ENCODE measurements at places on chromosomes 6 and 20. TPM values are rescaled to one million over a fixed set of nuclear protein-coding genes. Genes with fewer than 3 reads are reported as not detected.
A peak's percentile ranks its signal among the peaks of the same experiment; 100 is the strongest.

- DNase-seq = peak; percentile 45
These were observed 259.6 kb upstream of the PLCB4 start for GRCh38 chr20:8809107-8809953.

- DNase-seq = no peak
These were observed 17.0 kb downstream of the NCR2 start for GRCh38 chr6:41352396-41352795.

DNA sequence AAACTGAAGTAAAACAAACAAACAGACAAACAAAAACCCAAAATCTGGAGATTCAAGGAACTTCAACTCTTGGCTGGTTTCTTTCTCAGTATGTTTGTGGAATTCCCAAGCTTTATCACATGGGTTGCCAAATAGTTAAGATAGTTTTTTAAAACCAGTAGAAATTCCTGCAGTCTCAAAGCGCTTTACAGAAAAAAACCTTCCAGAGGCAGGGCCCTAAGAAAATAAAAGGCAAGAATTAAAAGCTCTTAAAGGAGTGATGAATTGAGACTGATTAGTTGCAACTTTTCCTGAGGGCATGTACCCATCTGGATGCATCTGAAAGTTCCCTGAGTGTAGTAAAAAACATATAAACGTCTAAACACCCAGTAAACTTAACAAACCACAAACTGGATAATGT lies 25.9 kb upstream of the PTCHD4 start:
- no peak for DNase-seq

DNA sequence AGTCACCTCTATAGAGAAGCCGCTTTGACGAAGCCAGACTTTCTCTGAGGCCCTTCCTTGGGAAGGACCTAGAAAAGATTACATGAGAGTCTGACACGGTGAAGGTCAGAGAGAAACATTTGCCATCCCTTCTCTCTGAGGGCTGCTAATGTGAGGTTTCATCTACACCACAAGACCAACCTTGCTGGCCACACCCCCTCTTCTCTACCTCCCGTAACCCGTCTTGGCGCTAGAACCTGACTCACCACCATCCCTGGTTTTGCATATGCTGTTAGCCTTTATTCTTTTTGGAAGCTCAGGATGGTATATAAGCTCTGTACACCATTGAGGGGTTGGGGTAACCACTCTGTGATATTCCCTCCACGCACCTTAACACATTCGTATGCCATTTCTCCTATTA lies 63.6 kb downstream of the FOXF2 start:
- DNase-seq = no peak

DNA sequence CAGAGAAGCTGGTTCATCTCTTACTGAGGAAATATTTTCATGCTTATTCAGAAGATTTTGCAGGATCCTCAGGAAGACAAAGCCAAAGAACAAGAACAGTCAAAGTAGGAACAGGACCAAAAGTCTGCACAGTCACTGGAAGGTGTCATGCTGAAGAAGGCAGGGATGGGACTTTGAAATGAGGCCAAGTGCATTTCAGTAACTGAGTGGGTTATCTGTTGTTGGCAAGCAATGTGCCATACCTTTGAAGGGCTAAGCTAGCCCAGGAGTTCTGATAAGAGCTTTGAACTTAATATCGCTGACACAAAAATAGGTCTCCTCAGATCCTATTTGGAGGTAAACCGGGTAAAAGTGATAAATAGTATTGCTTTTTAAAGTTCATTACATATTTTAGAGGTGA lies 31.5 kb downstream of the SLC16A10 start:
- DNase-seq = no peak

The CLPSL2 gene
- total RNA-seq = not detected

DNA sequence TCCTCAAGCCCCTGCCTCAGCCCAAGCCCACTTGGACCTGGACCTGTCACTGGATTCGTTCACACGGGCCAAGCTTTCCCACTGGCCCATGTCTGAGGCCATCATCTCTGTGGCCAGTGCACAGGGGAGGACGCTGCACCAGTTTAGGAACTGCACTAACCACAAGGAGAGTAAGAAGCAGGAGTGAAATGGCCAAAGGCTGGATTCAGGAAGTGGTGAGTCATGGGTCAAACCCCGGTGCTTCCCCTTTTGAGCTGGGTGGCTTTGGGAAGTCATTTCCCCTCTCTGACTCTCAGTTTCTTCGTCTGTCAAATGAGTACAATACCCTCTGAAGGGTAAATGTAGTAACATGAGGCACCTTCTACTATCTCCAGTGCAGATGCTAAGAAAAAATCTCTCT lies 87.9 kb downstream of the CD40 start:
- no peak for DNase-seq

The DEFB124 gene
- total RNA-seq = not detected

DNA sequence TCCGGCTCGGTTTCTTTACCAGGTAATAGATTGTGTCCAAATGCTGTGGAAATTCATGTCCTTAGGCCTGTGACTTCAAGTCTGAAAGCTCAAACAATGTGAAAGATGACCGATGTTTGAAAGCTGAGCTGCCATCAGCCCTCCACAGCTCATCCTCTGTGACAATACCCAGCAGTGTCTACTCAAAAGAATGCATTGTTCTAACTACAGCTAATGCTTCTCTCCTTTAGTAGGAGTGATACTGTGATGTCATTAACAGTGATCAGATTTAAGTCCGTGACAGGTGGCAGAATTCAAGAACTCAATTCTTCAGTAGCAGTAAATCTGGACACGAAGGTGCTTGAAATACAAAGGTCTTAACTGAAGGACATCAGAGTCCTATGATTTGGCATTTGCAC lies 97.3 kb downstream of the RCAN2 start:
- DNase-seq = no peak

DNA sequence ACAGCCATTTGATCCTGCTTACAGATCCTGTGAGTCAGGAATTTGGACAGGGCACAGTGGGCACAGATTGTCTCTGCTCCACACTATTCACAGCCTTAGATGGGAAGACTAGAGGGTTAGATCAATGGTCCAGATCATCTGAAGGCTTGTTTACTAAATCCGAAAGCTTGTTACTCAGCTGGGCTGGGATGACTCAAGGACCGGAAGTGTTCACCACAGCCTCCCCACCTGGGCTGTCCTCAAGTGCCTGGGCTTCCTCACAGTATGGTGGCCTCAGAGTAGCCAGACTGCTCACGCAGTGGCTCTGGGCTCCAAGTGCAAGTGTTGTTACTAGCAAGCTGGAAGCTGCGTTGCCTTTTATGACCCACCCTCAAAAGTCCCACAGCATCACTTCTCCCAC lies 75.4 kb upstream of the INSM1 start:
- DNase-seq = no peak

DNA sequence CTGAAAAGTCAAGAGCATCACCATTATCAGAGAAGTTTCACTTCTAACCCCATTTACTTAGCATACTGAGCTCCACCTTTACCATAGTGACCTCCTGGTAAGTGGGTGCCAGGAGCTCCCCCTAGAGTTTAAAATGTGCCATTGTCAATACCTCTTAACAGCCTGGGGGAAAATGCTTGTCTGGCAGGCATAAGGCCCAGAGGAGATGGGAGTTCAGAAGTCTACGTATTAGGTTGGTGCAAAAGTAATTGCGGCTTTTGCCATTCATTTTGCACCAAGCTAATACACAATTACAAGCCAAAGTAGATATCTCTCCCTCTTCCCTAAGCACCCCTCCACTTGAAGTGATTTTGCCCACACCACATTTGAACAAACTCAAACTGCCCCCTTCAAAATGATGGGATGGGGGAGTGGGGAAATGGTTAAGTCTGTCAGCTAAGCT lies 919.0 kb downstream of the KIF16B start:
- DNase-seq = no peak

DNA sequence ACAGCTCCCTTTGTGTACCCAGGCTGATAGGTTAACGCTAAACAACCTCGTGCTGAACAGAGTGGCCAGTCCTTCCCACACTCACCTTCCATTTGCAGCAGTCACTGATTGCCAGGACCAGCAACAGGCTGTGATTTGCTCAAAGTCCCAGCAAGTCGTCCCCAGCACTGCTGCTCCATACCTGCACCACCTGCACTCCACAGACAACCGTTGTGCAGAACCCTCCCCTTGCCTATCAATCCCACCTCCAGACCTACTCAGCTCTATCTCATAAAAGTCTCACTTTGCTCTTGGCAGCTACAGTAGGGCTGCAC lies 43.1 kb upstream of the SCML4 start:
- DNase-seq = no peak

The CDH22 gene
- total RNA-seq = not detected

GRCh38 chr6:81609736-81610135 lies 142.7 kb downstream of the TENT5A start:
- DNase-seq = no peak

DNA sequence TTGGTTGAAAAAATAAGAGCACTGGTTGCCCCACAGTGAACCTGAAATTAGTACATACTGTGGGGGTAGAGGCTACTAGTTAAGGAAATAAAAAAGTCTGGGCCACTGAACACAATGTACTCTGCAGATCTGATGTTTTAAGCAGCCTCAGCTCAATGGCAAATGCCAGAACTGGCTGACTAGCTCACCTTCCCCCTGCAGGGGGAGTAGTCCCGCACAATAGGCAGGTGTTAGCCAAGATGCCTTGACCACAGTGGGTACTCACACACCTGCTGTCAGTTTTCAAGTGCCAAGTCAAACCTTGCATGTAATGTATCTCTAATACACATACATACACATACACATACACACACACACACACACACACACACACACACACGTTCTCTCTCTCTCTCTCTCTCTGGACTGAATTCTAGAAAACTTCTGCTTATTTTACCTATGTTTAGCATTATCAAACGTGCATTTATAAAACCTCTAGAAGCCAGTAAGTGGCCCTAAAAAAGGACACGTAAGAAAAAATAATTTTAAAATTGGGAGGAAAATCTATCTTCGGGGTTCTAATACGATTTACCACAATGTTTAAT lies 36.1 kb downstream of the GMDS start:
- no peak for DNase-seq

DNA sequence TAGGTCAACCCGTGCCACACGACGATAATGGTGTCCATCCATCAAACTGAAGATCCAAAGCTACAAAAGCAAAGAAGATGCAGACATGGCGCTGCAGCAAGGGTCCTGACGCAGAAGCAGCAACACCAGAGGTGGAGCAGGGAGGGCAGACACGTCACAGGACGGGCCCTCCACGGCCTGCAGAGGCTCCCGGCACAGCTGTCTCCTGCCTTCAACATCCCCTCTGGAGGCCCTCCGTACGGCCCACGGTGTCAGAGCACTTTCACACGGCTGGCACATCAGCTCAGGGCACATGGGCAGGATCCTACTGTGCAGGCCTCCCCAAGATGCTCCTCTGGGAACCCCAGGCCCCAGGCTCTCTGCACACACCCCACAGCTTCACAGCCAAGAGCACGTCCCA lies 37.6 kb downstream of the WDR27 start:
- DNase-seq = no peak

DNA sequence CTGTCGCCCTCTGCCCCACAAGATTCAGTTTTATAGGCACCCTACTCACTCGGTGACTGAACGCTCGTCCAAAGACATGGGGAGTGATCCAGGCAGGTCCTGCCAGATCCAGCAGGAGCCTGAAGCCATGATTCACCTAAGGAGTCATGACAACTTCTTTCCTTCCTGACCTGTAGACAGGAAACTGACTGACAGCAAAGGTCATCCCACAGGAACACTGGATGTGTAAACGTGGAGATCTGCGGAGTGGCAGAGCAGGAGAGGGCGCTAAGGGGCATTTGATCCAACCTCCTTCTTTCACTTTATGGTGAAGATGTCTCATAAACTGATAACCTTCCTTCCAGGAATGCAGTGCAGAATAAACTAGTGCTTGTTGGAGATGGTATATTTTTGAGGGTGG lies 192.2 kb downstream of the GJA10 start:
- DNase-seq = peak; percentile 19

DNA sequence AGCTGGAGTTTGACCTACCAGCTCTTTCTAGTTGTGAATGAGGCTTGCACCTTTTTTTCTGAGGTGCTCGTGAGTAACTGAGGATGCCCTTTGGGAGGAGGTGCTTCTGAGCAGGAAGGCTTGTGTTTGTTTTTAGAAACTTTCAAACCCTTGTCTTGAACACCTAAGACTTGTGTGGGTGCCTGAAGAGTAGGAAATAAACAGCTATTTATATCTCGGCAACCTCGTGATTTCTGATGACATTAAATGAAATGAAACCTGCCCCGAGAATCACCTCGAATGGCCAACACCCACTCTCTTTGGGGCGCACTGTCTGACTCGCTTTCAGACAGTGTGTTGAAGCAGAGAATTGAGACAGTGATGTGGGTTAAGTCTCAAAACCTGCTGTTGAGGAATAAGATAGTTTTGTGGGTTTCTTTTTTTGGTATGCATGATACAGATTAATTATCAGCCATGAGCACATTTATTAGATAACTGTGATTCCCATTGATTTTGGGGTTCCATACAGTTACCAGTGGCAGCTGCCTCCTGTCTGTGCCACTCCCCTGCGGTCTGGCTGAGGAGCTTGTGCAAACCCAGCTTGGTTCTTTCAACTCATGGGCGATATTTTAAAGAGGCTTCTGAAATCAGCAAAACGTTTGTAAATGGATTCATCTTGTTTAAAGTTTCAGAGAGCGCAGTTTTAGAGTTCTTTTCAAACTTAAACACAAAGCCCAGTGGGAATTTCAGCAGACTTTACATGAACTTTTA lies 8.4 kb downstream of the IRF4 start:
- DNase-seq = no peak

GRCh38 chr20:62805155-62805710 lies 598 bp downstream of the OGFR start:
- DNase-seq = no peak

GRCh38 chr6:255041-255750 lies 37.1 kb upstream of the DUSP22 start:
- DNase-seq = no peak

The SLC16A10 gene
- total RNA-seq = 0.63 TPM

GRCh38 chr20:40282541-40282940 lies 406.5 kb downstream of the MAFB start:
- no peak for DNase-seq

GRCh38 chr6:27495386-27496135 lies 22.7 kb upstream of the ZNF184 start:
- no peak for DNase-seq

DNA sequence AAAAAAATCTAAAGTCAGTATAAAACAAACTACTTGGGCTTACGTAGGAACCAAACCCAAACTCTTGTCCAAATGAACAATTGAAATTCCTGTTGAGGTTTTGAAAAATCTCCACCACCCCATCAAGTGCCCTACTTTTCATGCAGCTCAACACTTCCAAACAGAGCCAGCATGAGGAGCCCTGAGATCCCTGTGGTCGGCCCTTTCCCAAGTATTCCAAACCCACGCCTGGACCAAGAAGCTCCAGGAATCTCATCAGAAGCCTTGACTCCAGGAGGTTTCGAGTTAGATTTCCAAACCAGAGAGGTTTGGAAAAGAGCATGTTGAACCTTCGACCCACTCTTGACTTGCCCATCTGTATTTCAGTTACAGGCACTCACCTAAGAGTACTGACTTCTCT lies 179.3 kb downstream of the MTFR2 start:
- no peak for DNase-seq

GRCh38 chr6:142387997-142388815 lies 86.4 kb downstream of the ADGRG6 start:
- DNase-seq = no peak

GRCh38 chr6:96929741-96930140 lies 5.2 kb downstream of the KLHL32 start:
- no peak for DNase-seq
